Activated naive CD8-positive, alpha-beta T cell treated with anti-CD3 and anti-CD28 coated beads, Interleukin-2, amount 50 U/mL, for 24 hours (primary cell): ENCODE measurements at places on chromosomes 5 and 9.
A peak's percentile ranks its signal among the peaks of the same experiment; 100 is the strongest.

- no peak for DNase-seq
These were observed 1333.7 kb upstream of the WWC1 start for GRCh38 chr5:166957782-166958181.

- no peak for DNase-seq
These were observed 42.4 kb upstream of the GGTA1 start for GRCh38 chr9:121542025-121542424.

GRCh38 chr5:88708021-88708420 lies 175.0 kb downstream of the MEF2C start:
- no peak for DNase-seq

DNA sequence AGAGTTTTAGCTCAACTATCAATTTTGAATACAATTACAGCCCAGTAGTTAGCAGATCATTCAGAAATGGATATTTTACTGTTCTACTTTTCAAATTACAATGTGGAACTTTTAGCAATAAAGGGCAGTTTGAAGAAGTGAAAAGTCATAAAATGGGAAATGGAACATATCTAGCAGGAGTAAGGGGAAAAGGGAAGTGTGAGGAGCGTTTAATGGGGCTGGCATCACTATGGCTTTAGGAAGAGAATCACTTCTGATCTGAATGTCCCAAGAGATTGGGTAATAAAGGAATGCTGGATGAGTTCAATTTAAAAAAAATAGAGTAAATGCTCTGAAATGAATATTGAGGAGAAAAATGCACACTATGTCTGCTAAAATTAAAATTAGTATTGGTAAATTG lies 77.4 kb downstream of the ATPSCKMT start:
- DNase-seq: no peak

DNA sequence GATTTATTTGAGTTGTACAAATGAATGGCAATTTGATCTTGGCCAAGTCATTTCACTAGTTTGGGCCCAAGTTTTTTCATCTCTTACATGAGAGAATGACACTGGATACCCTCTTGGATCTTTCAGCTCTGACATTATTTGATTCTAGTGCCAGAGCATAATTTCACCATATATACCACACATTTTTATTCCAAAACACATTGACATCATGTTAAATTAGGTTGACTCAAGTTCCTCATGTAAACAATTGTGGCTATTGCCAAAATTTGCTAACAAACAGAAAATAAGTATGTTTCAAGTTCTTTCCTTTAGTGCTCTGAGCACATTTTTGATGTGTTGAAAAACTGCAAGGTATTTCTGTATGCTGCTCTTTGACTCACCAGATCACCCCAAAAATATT lies 375.8 kb downstream of the ZNF608 start:
- DNase-seq: no peak

DNA sequence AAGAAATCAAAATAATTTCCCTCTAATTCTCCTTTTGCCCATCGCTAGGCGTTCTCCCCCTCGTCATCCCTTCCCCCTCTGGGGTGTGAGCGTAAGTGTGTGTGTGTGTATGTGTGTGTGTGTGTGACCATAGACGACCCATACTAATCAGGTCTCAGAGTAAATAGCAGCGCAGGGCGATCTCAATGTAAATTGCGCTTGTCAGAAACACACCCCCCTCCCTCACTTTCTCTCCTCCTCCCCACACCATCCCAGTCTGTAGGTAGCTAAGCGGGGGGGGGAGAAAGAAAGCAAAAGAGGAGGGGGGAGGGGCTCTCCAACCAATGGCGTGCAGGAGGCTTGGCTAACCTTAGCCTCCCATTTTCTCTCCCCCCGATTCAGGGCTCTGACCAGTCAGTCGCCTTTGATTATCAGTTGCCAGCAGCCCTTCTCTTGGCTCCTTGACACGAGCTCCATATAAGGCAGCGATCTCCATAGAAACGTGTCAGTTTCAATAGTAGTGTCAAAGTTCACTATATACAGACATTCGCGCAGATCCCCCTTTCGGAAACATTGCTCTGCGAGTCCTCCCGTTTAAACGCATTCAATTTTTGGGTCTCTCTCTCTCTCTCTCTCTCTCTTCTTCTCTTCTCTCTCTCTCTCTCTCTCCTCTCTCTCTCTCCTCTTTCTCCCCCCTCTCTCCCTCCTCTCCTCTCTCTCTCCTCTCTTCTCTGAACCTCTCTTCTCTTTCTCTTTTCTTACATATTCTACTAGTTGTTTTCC lies at the start of gene NR2F1:
NR2F1 (plus strand) TSS at position 546 of the 762 bp plus-strand sequence. CDS start 1,802 bp downstream, outside the sequence.
- no peak for DNase-seq

GRCh38 chr5:169256191-169256590 lies 44.7 kb downstream of the SLIT3 start:
- DNase-seq: no peak

- no peak for DNase-seq
These were observed 46.8 kb downstream of the NLN start for GRCh38 chr5:65768723-65769346.

GRCh38 chr5:31502506-31502905 lies 29.4 kb downstream of the DROSHA start:
- no peak for DNase-seq

DNA sequence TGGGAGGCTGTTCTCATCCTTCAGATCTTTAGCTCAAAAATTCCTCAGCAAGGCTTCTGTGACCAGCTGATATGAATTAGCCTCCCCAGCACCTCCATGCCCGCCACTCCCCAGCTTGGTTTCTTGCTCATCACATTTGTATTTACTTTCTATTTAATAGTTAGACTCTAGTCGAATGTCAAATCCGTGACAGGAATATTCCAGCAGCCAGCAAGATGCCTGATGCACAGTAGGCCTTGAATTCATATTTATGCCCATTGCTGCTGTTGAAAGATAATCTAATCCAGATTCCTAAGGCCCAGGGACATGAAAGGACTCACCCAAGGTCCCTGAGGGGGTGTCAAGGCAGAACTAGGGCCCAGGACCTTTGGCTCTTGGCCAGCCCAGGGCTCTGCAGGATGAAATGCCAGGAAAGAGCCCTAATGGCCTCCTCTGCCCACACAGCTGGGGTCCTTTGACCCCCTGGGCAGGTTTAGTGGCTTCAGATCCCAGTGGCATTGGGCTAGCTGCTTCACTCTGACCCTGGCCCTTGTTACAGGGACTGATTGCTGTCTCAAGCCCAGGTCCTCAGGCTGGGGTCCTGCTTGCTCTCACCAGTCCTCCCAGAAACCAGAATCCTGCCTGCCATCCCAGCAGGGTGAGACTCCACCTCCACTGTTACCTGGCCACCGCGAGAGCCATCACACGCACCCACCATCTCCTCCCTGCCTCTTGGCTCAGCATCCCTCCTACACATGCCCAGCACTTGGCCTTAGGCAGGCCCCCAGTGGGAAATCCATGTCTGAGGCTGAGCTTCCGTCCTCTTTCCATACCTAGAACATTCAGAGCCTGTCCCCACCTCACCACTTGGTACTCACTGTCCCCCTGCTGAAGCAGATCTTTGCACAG lies 7.3 kb downstream of the CSF1R start:
- DNase-seq: no peak

GRCh38 chr5:155260798-155261197 lies 247.2 kb downstream of the KIF4B start:
- DNase-seq: no peak

DNA sequence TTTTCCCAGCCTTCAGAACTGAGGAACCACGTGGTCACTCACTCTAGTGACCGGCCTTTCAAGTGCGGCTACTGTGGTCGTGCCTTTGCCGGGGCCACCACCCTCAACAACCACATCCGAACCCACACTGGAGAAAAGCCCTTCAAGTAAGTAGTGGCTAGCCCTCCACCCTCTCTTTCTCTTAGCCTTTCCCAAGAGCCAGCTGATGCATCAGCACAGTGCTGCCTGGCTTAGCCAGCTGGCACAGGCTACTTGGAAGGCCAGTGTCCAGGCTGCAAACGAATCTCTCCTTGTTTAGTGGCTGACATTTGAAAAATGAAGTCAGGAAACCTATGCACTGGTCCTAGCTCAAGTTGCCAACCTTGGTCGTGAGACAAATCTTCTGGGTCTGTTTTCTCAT lies 91.1 kb downstream of the PRDM6 start:
- DNase-seq: no peak

- DNase-seq: no peak
These were observed 431 bp downstream of the BNC2 start for GRCh38 chr9:16869882-16870595.

- no peak for DNase-seq
These were observed 108.6 kb upstream of the ATP10B start for GRCh38 chr5:160960592-160960991.

GRCh38 chr5:151820271-151820670 lies 48.5 kb downstream of the G3BP1 start:
- DNase-seq: no peak

GRCh38 chr9:97561501-97561900 lies 60.0 kb downstream of the TMOD1 start:
- DNase-seq: no peak

- no peak for DNase-seq
These were observed 101.8 kb upstream of the TAF11L2 start for GRCh38 chr5:17396247-17396646.

- no peak for DNase-seq
These were observed 141.5 kb downstream of the ADAMTS19 start for GRCh38 chr5:129601576-129601975.

DNA sequence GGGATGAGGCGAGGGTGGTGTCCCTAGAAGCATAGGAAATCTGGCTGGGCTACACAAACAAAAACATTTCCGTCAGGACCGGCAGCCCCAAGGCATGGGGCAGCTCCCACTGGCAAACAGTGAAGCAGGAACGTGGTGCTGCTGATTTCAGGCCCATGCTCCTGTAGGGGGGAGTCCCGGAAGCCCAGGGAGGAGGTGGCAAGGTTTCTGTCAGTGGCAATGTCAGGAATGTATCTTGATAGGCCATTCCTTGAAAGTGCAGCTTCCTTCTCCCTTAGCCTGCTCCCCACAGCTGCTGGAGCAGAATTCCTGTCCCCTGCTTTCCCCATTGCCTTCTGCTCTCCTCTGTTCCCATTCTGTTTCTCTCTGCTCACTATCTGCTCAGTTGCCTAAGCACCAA lies 42.4 kb downstream of the MRRF start:
- DNase-seq: no peak

DNA sequence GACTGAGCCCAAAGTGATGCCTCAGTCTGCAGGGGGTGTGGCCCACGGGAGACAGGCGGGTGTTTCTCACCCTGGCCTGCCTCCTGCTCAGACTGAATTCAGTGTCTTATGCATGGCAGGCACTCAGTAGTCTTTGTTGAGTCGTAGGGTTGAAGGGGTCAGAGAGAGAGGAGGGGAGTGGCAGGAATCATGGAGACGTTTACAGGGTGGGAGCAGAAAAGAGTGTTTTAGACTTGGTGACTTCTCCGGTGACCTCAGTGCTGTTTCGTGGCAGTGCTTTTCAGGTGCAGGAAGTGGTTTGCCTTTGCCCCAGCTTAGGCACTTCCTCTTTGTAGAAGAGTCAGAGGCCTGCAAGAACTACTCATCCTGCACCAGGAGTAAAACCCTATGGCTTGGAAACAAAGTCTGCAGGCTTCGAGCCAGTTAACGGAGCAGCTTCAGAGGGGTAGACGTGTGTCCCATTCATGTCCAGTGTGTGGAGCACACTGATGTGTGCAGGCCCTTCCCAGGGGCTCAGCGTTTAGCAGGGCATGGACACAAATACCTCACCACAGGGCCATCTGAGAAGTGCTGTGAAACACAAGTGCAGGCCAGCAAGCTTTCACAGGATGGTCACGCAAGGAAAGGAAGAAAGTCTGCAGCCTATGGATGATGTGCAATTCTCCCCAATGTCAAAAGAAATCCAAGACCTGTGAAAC lies 24.5 kb upstream of the SEMA4D start:
- DNase-seq: peak; percentile 64
